ENCODE measurements at places on chromosomes 6 and 20. TPM values are rescaled to one million over a fixed set of nuclear protein-coding genes. Genes with fewer than 3 reads are reported as not detected.

DNA sequence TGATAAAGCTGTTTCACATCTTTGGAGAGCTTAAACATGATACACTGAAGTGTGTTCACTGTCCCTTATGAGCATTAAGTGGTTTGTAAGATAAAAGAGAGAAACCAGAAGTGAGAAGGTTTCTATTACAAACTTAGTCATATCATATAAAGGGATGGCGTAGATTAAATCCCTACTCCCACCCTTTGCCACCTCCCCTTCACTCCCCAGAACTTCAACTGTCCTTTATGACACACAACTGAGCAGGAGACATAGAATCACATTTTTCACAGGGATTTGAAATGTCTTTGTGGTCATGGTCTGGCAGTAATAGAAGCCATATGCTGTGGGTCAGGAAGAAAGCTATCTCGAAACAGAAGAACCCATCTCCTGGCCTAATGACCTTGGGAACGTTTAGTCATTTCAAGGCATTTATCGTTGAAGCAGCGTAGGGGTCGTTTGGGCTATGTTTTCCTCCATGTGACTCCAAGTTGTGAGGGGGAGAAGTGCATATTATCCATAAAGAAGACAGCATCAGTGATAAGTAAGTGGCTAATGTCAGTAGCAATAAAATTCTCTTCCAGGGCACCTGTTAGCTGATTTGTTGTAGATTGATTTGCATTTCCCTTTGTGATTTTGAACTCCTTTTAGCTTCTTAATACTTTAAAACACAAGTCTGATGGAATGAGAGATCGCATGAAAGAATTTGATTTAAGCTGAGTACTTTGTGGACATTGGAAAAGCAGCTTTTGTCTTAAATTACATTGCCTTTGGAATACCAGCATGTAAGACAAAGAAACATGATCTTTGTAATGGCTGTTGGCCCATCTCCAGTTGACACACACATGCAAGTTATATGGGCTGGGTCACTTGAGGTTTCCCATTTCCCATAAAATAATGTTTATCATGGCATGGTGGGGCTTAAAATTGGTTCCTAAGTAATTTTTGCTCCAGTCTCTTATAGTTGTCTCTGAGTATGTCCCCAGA, 501.5 kb upstream of the FLRT3 start:
- DNase-seq: no peak

GRCh38 chr6:41056768-41057490, 3.9 kb downstream of the APOBEC2 start:
- DNase-seq: no peak

The IL17A gene
- not detected for total RNA-seq

The SLC32A1 gene
- total RNA-seq: not detected

GRCh38 chr6:29628419-29629281, 4.3 kb downstream of the GABBR1 start:
- peak; percentile 90 for DNase-seq

- DNase-seq: no peak
Measured at GRCh38 chr6:91149246-91149955, 562.5 kb upstream of the MAP3K7 start.

DNA sequence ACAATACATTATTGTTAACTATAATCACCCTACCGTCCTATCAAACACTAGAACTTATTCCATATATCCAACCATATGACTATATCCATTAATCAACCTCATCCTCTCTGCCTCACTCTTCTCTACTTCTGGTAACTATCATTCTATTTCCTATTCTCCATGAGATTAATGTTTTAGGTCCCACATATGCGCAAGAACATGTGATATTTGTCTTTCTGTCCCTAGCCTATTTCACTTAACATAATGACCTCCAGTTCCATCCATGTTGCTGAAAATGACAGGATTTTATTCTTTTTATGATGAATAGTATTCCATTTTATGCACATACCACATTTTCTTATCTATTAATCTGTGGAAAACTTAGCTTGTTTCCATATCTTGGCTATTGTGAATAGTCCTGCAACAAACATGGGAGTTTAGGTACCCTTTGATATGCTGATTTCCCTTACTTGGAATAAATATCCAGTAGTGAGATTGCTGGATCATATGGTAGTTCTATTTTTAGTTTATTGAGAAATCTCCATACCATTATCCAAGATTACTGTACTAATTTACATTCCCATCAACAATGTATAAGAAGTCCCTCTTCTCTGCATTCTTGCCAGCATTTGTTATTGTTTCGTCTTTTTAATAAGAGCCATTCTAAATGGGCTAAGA, 289.4 kb upstream of the GJE1 start:
- DNase-seq: no peak

The HLA-DRB5 gene
- 392 TPM for total RNA-seq

DNA sequence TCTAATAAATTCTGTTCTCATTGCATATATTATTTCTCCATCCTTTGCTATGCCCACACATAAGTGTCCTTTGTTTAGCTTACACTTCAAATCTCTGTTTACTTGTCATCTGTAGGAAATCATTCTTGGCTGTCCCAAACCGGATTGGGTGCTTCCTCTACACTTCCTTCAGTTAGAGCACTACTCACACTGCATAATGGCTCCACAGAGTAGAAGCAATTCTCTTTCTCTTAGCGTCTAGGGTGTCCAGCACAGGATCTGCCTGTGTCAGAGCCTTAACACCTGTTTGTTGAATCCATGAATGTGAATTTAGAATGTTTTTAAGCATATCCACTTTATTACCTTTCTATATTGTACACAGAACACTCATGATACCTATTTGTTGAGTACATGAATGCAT, 87.0 kb upstream of the BMP2 start:
- no peak for DNase-seq

DNA sequence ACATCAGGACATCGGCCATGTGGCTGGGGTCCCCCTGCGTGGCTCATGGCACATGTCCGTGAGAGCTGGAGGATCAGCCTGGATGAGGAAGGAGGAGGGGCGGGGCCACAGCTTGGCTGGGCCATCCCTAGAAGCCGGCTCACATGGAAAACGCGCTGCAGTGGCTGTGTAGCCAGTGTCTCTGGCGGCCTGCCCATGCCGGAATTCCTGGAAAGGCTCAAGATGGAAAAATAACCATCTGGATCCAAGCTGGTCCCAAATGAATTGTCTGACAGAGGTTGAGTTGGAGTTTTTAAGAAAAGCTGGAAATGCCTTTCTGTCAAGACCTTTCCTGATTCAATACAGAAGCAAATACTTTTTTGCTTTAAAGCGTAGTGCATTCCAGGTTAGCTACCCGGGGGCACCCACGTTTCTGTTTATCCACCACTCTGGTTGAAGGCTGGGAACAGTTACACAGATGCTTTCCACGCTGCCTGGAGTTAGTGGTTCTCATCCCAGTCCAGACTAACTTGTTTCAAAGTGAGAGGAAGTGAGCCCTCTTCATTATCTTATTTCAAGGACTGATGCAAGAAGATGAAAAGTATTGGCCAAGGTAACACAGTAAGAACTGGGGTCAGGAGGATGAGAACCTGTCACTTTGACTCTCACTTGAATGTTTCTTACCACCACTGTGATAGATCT, 99.0 kb downstream of the GMPR start:
- DNase-seq: peak; percentile 83

DNA sequence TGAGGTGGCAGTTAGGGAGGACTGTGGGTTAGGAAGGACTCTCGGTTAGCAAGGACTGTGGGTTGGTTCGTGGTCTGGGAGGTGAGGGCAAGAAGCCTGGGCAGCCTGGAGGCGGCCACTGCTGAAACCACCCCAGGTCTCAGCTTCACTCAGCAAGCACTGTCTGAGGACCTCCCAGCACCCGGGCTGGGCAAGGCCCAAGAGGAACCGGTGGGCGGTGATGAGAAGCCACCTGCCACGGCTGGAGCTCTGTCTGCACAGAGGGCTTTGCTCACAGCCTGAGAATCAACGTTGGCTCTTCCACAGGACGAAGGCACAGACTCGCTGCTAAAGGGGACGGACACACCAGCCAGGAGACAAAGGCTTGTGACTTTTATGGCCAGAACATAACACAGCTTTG, 69.3 kb downstream of the DACT2 start:
- no peak for DNase-seq

The YIPF3 gene
- 57.0 TPM for total RNA-seq

- DNase-seq: peak; percentile 77
Measured at GRCh38 chr20:48788486-48789072, 39.2 kb downstream of the PREX1 start.

Data from spleen (tissue), 13 donors.